ENCODE measurements at places on chromosomes 12 and 14.

DNA sequence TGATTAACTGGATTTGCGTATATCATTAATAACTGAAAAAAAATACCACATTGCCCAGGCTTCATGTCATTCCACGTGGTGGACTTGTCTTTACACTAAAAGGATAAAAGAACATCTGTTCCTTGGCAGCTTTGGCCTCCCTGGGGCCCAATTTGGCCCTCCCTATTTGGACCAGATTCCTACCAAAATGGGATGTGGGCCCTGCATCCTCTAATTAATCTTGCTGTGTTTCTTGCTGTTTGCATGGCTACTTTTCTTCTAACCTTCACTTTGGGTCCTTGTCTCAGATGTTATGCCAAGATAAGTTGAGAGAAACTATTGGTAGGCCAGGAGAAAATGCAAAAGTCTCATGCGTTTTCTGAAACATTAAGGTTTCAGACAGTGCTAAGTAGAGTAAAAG lies 57.5 kb downstream of the PTHLH start:
- no peak for DNase-seq

- no peak for DNase-seq
Measured at GRCh38 chr12:87670448-87670847, 358.8 kb downstream of the C12orf50 start.

DNA sequence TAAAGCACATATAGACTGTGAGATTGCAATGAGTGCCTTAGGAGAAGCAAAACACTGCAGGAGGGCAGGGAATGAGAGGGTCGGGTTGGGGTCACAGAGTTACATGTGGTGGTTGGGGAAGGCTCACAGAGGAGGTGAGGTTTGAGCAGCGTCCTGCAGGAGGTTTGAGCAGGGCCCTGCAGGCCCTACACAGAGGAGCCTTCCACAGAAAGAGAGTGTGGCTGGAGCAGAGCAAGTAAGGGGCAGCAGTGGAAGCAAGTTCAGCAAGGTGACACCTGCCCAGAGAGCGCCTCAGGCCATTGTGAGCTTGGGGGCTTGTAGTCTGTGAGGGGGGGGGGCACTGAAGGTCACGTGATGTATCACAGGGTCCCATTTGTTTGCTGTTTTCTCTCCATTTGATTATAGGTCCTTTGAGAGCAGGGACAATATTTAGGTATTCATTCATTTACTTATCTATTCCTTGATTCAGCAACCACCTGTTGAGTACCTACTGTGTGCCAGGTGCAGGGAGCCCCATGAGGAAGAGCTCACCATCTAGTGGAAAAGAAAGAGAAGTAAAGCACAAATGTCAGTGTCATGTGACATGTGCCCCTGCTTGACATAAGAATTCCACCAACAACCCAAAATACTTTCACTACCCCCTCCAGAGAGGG lies 56.6 kb downstream of the GALNT16 start:
- DNase-seq, result no peak

DNA sequence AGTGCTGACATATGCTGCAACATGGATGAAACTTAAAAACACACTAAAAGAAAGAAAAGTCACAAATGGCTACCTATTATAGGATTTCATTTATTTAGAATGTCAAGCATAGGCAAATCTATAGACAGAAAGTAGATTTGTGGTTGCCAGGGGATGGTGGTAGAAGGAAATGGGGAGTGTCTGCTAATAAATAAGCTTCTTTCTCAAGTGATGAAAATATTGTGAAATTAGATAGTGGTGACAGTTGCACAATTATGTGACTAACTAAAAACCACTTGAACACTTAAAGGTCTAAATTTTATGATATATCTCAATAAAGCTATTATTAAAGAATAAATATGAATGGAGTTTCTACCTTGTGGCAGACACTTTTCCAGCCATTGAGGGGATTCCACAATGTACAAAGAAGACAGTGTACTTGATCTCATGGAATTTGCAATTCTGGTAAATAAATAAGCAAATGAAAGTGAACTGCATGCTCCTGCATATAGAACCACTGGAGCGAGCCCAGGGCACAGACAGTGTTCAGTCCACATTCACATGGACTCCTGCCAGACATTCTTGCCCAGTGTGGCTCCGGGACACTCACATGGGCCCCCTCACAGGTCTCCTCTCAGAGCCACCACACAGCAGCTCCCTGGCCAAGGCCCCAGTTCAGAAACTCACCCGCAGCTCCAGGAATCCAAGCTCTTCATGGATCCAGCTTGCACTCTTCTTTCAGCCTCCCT lies 107.1 kb upstream of the ARID2 start:
- no peak for DNase-seq

DNA sequence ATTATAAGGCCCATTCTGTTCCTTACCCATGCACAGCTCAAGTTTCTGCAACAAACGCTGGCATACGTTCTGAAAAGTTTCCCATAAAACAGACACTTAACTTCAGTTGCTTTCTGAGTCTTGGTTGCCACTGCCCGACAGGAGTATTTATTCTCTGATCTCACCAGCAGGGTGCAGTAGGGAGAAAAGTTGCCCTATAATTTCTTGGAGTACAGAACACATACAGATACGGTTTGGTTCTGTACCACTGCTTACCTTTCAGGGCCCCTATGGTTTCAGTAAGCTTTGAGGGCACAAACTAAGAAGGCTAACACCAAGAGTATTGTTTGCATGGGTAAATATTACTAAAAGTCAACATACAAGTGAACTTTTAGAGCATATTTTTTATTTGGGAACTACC lies 77.9 kb downstream of the SPATA7 start:
- DNase-seq, result no peak

DNA sequence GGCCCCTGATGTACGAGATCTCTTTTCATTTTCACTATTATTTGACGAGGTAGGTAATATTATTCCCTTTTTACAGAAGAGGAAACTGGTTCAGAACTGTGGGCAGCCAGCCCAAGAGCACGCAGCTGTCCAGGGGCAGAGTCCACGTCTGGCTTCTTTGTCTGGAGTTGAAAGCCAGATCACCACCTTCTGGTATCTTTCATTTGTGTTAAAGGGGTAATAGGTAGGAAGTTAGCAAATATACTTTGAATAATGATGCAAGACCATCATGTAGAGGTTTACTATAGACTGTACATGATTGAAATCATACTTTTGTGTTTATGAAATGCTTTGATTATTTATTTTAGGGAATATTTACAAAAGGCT lies 144.1 kb upstream of the AMIGO2 start:
- DNase-seq, result no peak

DNA sequence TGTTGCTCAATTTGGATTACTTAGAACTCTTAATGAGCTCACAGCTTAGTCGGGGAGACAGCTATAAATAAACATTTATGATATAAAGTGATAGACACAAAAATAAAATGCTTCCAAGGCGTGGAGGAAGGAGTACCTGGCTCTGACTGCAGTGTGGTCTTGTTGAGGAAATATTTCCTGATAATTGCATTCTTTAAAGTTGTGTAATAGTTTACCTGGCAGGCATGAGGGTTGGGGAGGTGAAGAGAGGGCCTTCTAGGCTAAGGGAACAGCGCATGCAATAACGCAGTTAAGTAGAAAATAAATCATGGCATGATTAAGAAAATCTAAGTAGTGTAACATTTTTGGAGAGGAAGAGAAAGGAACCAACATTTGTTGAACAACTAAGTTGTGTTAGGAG lies 260.5 kb upstream of the ATP2B1 start:
- no peak for DNase-seq

DNA sequence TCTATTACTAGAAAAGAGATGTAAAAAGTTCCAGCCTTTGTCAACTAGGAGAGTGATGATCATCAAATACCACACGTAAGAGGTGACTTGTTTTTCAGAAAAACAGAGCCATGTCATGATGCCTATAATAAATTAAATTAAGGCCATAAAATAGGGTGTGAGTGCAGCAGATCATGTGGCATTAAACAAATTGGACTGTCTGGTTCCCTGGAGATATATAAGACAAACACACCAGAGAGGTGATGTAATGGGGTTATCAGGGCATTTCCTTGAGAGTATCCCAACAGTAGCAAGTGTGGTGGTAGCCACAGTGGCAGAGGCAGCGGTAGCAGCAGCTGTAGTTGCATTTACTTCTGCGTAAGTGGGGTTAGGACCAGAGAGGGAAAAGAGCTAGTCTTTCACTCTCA lies 14.6 kb upstream of the GALNT6 start:
- no peak for DNase-seq

GRCh38 chr14:93262446-93262845 lies 55.4 kb downstream of the UBR7 start:
- no peak for DNase-seq

- DNase-seq, result no peak
Measured at GRCh38 chr12:32918890-32919801, 22.6 kb upstream of the PKP2 start.

GRCh38 chr14:66916421-66916820 lies 272.8 kb upstream of the GARIN2 start:
- DNase-seq, result no peak

DNA sequence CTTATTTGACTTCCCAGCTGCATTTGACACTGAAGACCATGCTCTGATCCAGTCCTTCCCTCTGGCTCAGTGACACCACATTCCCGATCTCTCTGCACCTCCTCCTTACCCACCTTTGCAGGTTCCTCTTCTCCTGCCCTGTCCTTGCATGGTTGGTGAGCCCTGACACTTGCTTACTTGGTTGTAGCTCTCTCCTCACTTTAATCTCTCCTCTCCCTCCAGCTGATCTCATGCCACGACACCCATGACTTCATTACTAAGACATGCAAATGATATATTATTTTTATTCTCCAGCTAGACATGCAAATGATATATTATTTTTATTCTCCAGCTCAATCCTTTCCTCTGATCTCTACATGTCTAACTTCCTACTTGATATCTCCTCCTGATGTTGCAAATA lies at the start of gene SERPINA9:
Gene SERPINA9, minus strand, starts transcription at position 175 of the 400 bp plus-strand sequence. CDS start 6,357 bp downstream, outside the sequence.
- no peak for DNase-seq

DNA sequence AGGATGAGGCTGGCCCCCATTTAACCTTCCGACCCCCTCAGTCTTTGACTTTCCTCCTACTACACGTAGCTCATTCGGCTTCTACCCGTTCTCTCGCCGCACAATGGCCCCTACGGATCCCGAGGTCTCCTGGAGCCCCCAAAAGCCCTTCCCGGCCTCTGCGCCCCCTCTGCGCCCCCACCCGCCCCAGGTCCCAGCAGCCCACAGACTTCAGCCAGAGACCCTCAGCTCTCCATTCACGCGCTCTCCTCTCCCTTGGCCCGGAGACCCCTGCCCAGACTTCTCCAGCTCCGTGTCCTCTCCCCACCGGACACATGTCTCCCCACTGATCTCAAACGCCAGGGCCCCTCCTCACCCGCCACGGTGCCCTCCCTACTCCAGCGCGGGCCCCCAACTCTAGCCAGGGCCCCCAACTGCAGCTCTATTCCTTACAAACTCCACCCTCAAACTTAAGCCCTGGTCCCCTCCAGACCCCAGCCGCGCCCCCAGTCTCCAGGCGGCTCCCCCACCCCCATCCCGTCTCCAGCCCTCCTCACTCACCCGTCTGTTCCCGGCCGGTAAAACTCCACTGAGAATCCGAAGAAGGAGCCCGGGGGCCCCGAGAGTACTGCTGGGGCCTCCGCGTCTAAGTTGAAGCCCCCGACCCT lies 502 bp downstream of the ITGA5 start:
- no peak for DNase-seq

DNA sequence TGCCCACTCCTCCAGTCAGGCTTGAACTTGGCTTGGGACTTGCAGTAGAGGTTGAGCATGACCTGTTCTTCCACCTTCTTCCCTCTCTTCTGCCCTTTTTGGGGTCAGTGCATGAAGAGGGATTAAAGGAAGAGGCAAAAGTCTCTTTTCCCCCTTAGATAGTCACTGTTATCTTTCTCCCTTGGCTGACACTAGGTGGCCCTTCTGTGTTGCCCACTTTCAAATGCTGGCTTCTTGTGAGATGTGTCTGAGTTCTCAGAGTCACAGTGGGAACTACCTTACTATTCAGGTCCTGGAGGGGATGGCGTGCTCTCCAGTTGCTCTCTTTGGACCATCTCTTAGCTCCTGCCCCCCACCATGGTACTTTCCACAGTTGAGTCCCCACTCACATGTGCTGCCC lies 73.6 kb downstream of the GPR65 start:
- DNase-seq, result no peak

GRCh38 chr14:35944847-35945246 lies 118.7 kb downstream of the BRMS1L start:
- no peak for DNase-seq

- DNase-seq, result no peak
Measured at GRCh38 chr12:120474616-120474960, 5.0 kb upstream of the SRSF9 start.

GRCh38 chr12:90972226-90972625 lies 17.2 kb upstream of the CCER1 start:
- DNase-seq, result no peak

DNA sequence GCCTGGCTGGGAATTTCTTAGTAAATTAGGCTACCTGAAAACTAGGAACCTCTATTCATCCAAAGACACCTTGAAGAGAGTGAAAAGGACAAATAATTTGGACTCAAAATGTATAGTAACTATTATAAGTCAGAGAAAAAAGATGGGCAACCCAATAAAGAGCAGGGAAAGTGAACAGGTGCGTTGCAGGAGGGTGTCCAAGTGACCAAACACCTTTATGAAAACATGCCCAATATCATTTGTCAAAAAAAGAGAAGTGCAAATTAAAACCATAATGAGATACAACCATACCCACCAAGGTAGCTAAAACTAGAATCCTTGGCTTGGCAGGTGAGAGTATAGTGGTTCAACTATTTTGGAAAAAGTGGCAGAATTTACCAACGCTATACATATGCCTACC lies 24.9 kb upstream of the PLD4 start:
- no peak for DNase-seq

- DNase-seq, result no peak
Measured at GRCh38 chr12:99505805-99506204, 141.7 kb upstream of the GARIN6 start.

- DNase-seq, result no peak
Measured at GRCh38 chr12:118472940-118473339, 96.6 kb downstream of the SUDS3 start.

- DNase-seq, result no peak
Measured at GRCh38 chr12:45112306-45112705, 61.4 kb upstream of the DBX2 start.

DNA sequence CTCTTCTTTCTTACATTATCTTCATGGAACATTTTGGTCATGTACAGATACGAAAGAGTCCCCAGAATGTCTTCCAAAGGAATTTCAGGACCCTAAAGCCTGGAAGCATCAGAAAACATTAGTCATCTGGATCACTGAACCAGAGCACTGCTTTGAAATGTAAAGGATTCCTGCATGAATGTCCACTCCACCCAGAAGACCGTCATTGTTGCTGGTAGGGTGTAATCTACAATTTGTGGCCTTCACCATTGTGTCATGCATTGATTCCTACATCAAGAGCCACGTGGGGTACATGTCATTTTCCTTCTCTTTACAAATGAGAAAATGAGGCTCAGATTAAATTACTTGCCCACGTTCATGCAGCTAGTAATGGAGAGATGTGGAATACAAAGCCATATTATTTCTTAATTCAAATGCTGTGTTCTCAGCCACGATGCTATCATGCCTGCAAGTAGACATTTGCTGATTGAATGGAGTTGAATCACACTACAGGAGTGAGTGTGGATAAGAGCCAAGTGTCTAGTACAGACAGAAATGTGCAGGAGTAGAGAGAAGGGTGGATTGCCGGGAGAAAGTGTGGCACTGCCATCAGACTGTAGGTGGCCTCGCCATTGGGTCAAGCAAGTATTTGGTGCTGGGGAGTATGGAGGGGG lies 231.2 kb downstream of the C12orf75 start:
- no peak for DNase-seq

- no peak for DNase-seq
Measured at GRCh38 chr12:57553343-57554202, 3.7 kb downstream of the KIF5A start.

GRCh38 chr12:14169281-14169680 lies 187.9 kb upstream of the GRIN2B start:
- DNase-seq, result no peak

All from thoracic aorta (tissue), 2 donors.